ENCODE measurements at places on chromosomes 1 and 21. TPM values are rescaled to one million over a fixed set of nuclear protein-coding genes. Genes with fewer than 3 reads are reported as not detected.

TIMM17A gene
- total RNA-seq: 19.5 TPM

CRP gene
- total RNA-seq: not detected

OR13G1 gene
- not detected for total RNA-seq

TESK2 gene
- 23.8 TPM for total RNA-seq

PIGC gene
- 57.8 TPM for total RNA-seq

ZFP69B gene
- not detected for total RNA-seq

LGR6 gene
- 4.4 TPM for total RNA-seq

LIN9 gene
- 4.6 TPM for total RNA-seq

PGLYRP4 gene
- total RNA-seq: 10.2 TPM

PTP4A2 gene
- total RNA-seq: 92.8 TPM

PBX1 gene
- 15.3 TPM for total RNA-seq

OR2T27 gene
- not detected for total RNA-seq

OLFML2B gene
- 3.5 TPM for total RNA-seq

LRRC71 gene
- total RNA-seq: not detected

RXRG gene
- total RNA-seq: not detected

DNASE2B gene
- total RNA-seq: 0.29 TPM

TPR gene
- 94.7 TPM for total RNA-seq

CHODL gene
- total RNA-seq: 2.6 TPM

CCDC17 gene
- 1.4 TPM for total RNA-seq

NTPCR gene
- 17.8 TPM for total RNA-seq

TCP10L gene
- not detected for total RNA-seq

SLC25A34 gene
- total RNA-seq: 1.4 TPM

KIF17 gene
- total RNA-seq: 3.2 TPM

PTGS2 gene
- 0.98 TPM for total RNA-seq

VSIG8 gene
- total RNA-seq: 14.6 TPM

PCP4 gene
- total RNA-seq: 1.2 TPM

AGRN gene
- total RNA-seq: 54.0 TPM

OR2T11 gene
- total RNA-seq: 0.57 TPM
